ENCODE measurements at places on chromosomes 2 and 18.

- DNase-seq = no peak
Observed at GRCh38 chr2:166238176-166238575, 110.4 kb upstream of the SCN1A start.

DNA sequence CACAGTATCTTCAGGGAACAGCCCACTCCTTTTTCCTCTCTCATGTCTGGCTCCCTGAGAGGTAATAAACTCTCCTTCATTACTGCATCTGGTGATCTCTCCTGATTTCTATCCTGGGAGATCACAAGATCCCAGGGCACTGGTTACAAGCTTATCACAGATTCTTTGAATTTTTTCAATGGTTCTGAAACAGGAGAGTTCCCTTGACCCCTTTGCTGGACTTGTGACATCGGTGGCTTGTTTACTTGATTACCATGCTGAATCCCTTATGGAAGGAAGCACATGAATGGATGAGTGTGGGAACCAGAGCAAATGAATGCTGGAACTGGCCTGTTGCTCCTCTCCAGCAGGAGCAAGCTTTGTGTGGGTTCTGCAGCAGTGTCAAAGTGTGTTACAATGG, 67.2 kb upstream of the HNMT start:
- DNase-seq = no peak

DNA sequence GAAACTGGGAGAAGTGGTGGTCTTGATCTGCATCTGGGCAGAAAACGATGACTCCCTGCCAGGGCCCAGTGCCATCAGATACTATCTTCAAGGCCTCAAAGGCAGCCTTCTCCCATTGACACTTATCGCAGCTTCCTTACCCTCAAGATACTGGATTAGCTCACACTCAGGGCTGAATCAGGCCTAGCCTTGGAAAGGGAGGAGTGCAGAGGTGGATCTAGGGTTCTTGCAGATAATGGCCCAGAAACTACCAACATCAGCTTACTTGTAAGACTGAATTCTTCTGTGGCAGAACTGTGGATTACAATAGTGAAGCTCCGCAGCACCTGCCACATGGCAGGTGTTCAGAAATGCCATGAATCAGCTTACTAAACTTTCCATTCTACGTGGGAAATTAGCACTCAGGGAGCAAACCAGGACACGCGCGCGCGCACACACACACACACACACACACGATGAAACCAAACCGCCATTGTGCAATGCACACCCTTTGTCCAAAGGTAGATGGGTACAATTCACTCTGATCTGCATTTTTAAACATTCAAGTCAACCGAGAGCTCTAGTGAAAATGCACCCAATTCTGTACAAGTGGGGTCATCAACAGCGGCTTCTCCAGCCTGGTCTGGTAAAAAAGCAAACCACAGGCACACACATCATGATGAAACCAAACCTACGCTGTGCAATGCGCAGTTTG, 26.3 kb upstream of the TMEM182 start:
- DNase-seq = no peak

GRCh38 chr2:204010628-204011560, 74.3 kb downstream of the ICOS start:
- DNase-seq = no peak

- DNase-seq = no peak
Observed at GRCh38 chr2:112542984-112543661, 858 bp downstream of the POLR1B start.

DNA sequence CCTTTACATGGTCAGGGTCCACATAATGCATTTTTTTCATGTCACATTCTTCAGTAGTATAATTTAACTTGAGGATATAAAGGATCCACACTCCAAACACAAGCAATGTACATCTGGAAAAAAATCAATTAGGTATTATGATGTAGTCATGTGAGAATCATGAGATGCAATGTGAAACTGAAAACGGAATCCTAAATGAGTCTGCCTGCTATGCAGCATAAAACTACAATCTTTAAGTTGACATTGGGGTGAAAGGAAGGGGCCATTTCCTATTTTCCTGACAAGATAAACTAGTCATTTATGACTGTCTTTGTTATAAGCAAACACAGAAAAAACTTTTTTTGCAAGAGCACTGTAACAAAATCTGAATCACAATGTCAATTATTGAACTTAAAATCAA, 27.6 kb downstream of the ST3GAL5 start:
- no peak for DNase-seq

DNA sequence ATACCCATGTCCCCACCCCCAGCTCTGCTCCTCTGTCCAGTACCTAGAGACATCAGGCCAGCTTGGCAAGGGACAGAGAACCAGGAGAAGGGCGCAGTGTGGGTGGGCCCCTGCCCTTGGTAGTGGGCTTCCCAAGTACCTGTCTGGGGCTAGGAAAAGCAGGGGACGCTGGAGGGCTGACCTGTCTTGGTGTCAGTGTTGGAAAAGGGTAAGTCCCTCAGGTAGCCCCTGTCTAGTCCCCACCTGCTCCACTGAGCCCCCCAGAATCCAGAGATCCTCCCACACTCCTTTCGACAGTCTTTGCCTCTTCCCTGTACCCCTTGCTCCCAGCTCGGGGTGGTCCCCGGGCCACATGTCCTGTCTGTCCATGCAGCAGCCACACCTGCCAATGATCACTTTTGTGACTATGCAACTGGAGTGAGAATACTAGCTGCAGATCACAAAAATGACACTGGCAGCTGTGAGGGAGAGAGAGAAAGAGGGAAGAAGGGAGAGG, 14.6 kb downstream of the DNAJB2 start:
- no peak for DNase-seq

DNA sequence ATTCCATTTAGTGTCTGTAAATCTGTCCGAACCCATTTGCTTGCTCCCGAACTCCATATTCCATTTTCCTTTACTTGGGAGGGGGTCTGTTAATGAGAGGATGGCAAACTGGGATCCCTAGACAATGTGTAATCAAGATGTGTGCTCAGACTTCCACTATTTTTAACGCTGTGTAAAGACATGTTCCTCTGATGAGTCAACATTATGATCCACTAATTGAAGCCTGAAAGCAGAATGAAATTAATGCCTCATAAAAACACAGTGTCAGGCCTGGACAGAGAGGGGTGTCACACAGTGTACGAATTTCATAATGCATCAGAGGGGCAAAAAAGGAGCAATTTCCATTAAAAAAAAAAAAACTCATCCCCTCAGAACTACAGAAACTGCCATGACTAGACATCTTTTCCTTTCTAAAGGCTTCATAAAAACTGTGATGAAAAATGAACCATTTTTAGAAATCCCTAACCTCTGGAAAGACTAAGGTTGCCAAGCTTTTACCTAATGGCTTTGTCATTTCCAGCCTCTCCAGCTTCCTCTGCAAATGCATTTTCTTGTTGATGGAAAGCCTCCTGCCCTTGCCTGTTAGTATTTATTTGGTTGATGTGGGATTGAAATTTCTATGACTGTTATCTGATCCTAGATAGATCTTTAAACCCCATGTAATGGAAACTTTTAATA, 209.2 kb upstream of the DCC start:
- no peak for DNase-seq

DNA sequence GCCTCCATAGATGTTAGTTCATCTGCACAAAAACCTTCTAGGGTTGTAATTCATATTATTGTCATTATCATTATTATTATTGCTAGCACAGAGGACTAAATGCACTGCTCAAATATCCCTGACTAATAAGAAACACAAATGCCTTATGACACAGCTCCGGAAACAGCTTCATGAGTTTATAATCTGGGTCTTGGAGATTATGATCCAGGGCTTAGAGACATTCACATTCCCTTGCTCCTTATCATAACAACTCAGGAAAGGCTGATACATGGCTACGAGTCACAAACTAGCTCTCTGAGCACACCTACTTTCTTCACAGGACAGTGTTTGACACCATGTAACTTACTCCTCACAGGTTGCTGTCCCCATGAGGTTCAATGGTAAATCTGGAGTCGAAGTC, 102.2 kb upstream of the TTC39C start:
- DNase-seq = no peak

DNA sequence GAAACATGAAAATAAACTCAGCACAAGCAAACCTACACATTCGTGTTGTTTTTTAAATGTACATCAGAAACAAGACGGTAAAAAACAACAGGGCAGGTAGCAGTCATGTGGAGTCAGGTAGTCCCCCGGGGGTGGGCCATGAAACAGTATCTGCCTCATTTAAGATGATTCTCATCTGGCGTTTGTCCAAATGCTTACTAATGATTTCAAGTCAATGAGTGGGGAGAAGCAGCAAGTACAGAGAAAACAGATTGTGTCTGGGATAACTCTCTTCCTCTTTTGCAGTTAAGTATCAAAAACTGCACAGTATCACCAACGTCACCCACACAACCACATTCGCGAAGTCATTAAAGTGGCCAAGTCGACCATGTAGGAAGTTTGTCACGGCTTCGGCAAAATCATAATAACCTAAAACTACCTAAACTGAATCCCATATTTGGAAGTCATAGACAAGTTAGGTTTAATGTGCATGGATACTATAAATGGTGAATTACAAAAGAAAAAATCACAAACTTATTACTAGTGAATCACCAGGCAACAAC, 1.3 kb downstream of the LAPTM4A start:
- DNase-seq = peak; percentile 42

GRCh38 chr2:182553483-182553882, 126.6 kb upstream of the PDE1A start:
- DNase-seq = no peak

- DNase-seq = no peak
Observed at GRCh38 chr2:110940376-110940910, 180.3 kb upstream of the BCL2L11 start.

GRCh38 chr2:148279216-148279615, 258.3 kb downstream of the MBD5 start:
- DNase-seq = no peak

- DNase-seq = peak; percentile 80
Observed at GRCh38 chr2:121075006-121075551, 209.9 kb downstream of the TFCP2L1 start.

- no peak for DNase-seq
Observed at GRCh38 chr2:5352286-5352685, 339.9 kb upstream of the SOX11 start.

DNA sequence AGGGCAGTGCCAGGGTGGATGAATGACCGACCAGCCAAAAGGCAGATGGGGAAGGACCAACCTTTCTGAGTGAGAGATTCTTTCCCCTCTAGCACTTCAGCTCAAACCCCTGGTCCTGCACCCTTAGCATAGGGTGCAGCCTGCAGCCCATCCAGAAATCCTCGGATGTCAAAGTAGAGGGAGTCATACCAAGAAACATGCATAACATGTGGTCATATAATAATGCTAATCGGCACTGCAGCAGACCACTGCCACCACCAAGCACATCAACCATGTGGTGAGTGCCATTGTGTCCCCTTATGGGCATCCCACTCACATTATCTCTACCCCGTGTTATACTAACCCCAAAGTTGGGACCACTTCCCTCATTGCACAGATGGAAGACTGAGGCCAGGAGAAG, 17.7 kb downstream of the ATOH8 start:
- no peak for DNase-seq

DNA sequence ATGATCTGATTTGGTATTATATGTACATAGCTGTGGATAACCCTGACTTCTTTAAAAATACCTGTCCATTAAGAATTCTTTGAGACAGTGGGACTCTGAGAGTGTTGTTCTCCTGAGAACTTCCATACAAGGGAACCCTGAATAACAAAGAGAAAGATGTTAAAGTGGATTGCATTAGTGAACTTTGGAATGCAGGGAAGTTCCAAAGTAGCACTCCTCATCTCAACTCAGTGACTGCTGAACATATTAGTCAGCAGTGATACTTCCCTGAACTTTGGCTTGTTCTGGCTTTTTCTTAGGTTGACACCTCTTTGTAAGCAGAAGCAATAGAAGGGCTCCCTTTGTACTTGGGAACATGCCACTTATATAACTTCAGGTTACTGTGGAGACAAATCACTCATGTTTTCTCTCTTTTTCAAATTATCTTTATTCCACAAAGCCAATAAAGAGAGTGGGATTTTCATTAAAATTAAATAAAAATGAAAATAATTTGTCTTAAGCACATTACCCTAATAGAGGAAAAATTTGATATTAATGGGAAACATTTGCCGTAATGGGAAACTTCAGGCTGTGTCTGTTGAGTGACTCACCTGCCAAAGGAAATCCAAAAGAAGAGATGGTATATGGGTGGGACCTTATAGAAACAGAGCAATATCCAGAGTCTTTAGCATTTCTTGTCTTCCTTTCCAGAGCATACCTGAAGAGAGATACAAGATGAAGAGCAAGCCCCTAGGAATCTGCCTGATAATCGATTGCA, 33.3 kb downstream of the CFLAR start:
- DNase-seq = peak; percentile 76

- no peak for DNase-seq
Observed at GRCh38 chr2:152419944-152420343, 85.0 kb downstream of the FMNL2 start.

GRCh38 chr2:39243469-39244123, at the start of gene CDKL4:
Gene CDKL4, minus strand, starts transcription at chr2:39243970.
- no peak for DNase-seq

DNA sequence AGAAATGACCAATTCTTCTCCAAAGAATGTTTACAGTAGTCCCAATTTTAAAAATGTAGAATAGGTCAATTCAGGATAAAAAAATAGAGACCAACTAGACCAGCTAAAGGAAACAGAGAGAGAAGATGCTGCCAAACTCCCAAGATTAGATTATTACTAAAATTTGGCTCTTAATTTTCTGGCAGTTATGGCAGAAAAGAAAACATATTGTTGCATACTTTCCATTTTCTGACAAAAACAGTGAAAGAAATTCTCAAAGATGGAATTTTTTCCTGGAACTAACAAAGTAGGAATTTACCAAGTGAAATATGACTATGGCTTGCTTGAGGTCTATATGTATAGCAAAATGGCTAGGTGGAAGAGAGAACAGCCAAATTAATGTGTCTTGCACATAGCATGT, 138.3 kb upstream of the STK17B start:
- DNase-seq = no peak

GRCh38 chr2:236935083-236935482, 150.6 kb upstream of the COPS8 start:
- no peak for DNase-seq

DNA sequence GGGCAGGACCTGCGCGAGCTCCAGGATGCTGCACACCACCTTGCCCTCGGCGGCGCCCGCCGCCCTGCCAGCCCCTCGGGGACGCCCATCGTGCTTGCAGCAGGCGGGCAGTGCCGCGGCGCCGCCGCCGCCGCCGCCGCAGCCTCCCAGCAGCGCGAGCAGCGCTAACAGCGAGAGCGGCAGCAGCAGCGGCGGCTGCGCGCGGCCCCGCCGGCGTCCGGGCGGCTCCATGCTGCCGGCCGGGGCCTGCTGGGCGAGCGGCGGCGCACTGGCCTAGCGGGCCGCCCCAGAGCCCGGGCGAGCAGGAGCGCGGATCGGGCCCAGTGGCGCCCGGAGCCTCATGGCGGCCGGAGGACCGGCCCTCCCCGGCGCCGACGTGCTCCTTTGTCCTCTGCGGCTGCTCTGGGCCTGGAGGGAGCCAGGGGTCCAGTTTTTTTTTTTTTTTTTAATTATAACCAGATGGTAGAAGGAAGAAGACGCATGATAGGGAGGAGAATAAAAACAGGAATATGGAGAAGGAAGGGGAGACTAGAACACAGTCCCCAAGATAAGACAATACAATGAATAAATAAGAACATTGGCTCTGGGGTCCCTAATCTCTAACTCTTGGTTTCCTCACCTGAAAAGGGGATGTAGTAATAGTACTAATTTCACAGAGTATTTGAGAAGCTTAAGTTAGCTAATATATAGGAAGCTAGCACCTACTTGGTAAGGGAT, 17.1 kb upstream of the ANKRD62 start:
- no peak for DNase-seq

- DNase-seq = peak; percentile 95
Observed at GRCh38 chr2:172038604-172039003, 38.9 kb downstream of the METAP1D start.

- peak; percentile 24 for DNase-seq
Observed at GRCh38 chr2:118371515-118371914, 283.2 kb downstream of the INSIG2 start.

All from AG09309 (cell line).